ENCODE measurements at places on chromosomes 6 and 20. TPM values are rescaled to one million over a fixed set of nuclear protein-coding genes. Genes with fewer than 3 reads are reported as not detected.

Gene IYD
- not detected for polyA plus RNA-seq

Gene HLA-DQA1
- polyA plus RNA-seq, result 4.7 TPM

Gene GMPR
- polyA plus RNA-seq, result 0.68 TPM

Gene RAB22A
- 17.1 TPM for polyA plus RNA-seq

Gene EYA2
- not detected for polyA plus RNA-seq

Gene MYLK4
- polyA plus RNA-seq, result 0.04 TPM

Gene CASS4
- polyA plus RNA-seq, result 4.9 TPM

Gene PTK7
- not detected for polyA plus RNA-seq

Gene PAK5
- polyA plus RNA-seq, result not detected

Measured in CD4-positive, alpha-beta memory T cell (primary cell).